ENCODE measurements at places on chromosomes 5 and 9.

- DNase-seq = no peak
These were observed 25.6 kb downstream of the CEP78 start for GRCh38 chr9:78261403-78262001.

DNA sequence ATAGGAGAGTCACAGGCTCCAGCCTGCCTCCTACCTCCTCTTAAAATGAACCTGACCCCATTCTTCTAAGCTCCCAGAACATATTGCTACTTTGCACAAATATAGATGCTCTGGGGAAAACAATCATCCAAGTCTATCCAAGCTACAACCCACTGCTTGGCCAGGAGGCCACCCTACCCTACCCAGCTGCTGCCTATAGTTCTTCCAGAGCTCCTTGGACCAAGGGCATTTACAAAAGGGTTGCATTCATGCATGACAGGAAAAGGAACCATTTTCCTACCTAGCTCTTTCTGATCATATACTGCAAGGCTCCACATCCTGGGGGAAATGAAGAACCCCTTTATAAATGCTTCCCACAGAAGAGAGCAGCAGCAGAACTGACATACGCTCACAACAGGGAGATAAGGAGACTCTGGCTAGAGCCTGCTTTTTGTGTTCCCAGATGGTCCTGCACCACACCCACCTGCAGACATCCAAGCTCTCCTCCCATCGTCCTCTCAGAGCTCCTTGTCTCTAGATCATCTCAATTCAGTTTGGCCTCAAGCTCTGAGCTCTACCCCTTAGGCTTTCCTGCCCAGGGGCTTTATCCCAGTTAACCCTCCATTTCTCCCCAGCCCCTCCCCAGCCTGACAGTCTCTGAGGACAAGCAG lies 185.5 kb downstream of the SPOCK1 start:
- no peak for DNase-seq

- no peak for DNase-seq
These were observed 14.1 kb downstream of the ERP44 start for GRCh38 chr9:100084734-100085133.

GRCh38 chr9:38004809-38005560 lies 64.0 kb downstream of the SHB start:
- no peak for DNase-seq

DNA sequence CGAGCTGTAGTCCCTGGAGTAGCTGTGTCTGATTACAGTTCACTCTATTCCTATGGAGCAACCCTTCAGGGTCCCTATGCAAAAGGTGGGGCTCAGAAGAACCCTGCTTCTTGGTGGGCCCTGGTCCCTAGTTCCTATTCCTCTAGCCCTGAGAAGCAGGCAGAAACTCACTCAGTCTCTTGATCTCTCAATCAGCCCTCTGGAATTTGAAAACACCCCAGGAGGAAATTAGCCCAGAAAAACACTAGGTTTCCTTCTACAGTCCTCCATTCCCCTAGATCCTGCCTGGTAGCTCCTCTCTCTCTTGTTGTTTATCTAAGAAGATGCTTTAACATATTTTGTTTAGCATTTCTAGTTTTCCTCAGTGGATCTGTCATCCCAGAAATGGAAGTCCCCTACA lies 7.6 kb downstream of the RGS3 start:
- no peak for DNase-seq

GRCh38 chr5:16585041-16585667 lies 31.6 kb downstream of the RETREG1 start:
- no peak for DNase-seq

GRCh38 chr5:126358525-126358924 lies 64.7 kb upstream of the GRAMD2B start:
- no peak for DNase-seq

GRCh38 chr9:69070201-69070600 lies 34.6 kb downstream of the FXN start:
- DNase-seq = no peak

- no peak for DNase-seq
These were observed 1.2 kb upstream of the IL33 start for GRCh38 chr9:6214434-6214833.

DNA sequence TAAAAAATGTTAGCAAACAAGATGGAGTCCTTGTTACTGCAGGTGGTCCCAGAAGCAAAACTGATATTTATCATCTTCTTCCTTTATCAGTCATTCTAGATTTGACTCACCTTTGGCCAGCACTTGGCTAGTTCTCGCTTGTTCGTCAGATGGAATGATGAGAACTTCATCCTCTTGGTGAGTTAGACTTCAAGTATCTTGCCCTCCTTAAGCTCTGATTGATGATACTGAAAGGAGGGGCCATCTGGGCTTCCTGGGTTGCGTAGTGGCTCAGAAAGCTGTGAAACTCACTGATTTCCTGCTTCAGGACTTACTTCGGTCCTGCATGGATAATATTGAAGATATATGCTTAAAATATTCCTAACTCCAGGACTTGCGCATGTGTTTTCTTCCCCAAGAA lies 1248.2 kb upstream of the CDH9 start:
- DNase-seq = no peak

DNA sequence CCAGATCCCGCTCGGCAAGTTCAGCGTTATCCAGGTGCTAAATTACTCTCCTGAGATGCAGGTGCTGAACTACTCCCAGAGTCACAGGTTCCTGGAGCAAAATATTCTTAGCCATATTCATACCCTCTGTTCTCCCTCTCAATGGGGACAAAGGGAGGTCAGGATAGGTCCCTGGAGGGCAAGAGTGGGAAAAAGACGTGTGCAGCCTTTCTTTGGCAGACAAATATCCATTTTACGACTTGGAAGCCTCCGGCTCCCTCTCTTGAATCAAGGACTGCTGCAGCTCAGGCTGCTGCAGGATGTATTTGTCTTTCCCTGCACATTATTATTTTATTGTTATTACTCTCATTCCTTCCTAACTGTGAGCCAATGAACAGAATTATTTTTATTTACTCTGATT lies 590.2 kb downstream of the NR2F1-AS1 start:
- DNase-seq = no peak

GRCh38 chr5:137935190-137935589 lies 45.9 kb downstream of the PKD2L2 start:
- DNase-seq = no peak

DNA sequence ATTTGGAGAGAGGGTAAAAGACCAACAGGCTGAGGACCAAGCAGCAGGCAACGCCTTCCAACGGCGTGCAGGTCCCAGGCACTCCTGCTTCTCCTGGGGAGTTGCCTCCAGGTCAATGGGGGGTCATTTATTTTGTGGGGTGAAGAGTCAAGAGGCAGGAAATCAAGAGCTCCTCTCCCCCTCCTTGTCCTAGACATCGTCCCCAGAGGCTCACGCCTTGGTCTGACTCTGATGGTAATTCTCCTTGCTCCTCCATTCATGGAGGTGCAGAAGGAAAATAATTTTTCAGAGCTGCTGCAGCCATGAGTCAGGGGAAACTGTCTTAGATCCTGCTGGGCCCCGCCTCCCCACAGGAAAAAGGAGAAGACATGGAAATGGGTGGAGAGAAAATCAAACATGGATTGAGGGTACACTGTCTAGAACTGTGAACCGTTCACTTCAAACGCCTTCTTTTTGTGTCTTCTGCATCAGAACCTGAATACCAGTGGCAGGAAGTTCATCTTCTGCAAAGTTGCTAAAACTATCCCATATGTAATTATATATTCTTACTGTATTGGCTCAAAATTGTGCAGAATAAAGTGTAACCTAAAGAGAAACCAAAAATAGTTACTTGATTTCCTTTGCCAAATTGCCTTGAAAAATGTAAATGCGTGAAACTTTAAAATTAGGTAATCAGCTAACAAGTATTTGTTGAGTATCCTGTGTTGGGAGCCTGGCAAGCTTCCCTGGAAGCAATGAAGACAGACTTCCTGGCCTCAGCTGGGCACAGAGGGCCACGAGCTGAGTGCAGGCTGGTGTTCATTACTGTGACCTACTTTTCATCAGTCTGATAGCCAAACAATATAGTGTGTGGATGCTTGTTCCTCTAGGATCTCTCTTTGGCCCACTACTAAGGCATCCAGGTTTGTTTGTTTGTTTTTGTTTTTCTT lies 142.0 kb downstream of the CMYA5 start:
- DNase-seq = no peak

DNA sequence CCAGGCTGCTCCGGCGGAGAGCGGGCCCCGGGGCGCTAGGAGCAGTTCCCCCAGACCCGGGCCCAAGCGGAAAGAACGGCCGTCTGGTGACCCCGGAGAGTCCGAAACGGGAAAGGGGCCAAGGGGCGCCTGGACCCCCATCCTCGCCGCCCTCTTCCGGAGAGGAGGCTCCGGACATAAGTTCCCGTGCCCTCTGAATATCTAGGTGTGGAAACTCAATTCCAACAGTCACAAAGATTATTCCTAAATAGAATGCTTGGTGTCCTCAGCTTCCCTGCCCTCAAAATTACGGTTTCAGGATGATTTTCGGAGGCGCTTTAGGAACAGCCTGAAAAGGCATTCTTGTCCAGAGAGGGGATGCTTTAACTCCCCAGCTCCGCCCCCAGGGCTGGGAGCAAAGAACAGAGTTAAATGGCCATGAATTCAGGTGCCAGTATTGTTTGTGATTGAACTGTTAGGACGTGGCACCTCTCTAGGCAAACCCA lies 681 bp upstream of the LHFPL2 start:
- DNase-seq = no peak

- no peak for DNase-seq
These were observed 4.1 kb downstream of the SUSD1 start for GRCh38 chr9:112170968-112171367.

DNA sequence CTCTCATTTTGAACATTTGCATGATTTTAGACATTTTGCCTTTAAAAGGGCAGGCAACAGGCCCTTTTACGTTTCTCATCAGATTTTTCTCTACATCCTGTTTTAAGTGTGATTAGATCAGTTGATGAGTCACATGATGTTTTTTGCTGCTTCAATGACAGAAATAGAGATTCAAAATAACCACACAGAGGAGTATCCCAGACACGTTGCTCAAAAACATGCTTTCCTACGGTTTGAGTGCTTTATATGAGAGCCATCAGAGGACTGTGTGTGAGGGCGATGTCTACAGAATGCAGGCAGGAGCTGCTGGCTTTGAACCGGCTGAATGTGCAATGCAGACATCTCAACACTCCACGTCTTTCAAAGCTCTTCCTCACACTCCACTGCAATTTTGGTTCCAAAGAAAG lies 42.1 kb downstream of the OTULIN start:
- DNase-seq = no peak

DNA sequence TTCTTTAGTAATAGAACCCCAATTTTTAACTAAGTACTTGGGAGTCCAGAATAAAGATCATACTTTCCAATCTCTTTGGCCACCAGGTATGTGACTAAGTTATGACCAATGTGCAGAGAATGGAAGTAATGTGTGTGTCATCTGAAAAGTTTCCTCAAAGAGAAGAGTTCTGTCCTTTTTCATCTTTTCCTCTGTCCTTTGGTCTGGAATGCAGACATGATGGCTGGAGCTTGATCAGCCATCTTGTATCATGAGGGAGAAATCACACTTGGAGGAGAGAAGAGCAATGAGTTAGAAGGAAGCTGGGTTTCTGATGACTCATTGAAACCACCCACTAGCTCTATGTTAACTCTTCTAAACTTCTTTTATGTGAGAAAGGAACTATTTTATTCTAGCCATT lies 5.5 kb upstream of the CPEB4 start:
- DNase-seq = no peak
